ENCODE measurements at places on chromosomes 3 and 15. TPM values are rescaled to one million over a fixed set of nuclear protein-coding genes. Genes with fewer than 3 reads are reported as not detected.

DNA sequence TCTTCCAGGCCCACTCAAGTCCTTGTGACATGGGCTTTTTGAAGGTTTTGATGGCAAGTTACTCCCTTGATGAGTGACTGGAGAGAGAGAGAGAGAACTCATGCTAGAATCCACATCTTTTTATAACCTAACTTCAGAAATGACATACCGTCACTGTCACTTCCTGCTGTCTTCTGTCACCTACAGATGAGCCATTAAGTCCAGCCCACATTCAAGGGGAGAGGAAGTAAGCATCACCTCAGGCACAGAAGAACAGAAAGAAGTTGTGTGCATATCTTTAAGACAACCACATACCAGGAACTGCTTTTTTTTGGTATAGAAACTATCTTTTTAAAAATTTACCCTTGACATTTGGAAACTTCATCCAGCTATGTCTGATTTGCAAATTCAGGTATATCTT lies 16.6 kb upstream of the TXNRD3 start:
- no peak overlapping the region for H3K27ac ChIP-seq
- H3K4me3 ChIP-seq = no peak overlapping the region
- H3K36me3 ChIP-seq = no peaks in the 10 kb centered on the region

DNA sequence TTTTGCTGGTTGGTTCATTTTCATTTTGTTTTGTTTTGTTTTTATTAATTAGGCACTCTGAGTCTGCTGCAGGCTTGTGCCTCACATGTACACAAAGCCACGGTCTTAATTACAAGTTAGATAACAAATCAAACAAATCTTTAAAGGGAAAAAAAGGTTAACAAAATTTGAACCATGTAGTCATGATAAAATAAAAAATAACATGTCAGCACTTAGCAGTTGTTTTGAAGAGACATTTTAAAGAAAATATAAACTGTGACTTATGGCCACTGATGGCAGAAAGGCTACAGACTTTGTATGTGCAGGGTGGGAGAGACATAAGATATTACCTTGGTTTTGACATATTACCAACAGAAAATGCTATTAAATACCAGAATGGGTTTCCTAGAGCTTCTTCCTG lies 1035.4 kb downstream of the TUSC7 start:
- H3K36me3 ChIP-seq = no peaks in the 10 kb centered on the region
- H3K4me3 ChIP-seq = no peak overlapping the region
- no peak for DNase-seq
- H3K27me3 ChIP-seq = no peaks in the 10 kb centered on the region
- no peaks in the 10 kb centered on the region for H3K4me1 ChIP-seq

Gene AGBL1
- not detected for total RNA-seq

GRCh38 chr3:58084166-58084565 lies 75.9 kb downstream of the FLNB start:
- H3K36me3 ChIP-seq = peaks cover 37% of the 10 kb centered on the region
- H3K4me3 ChIP-seq = no peak overlapping the region
- peaks cover 15% of the 10 kb centered on the region for H3K4me1 ChIP-seq
- no peak overlapping the region for H3K27ac ChIP-seq
- no peak for DNase-seq

DNA sequence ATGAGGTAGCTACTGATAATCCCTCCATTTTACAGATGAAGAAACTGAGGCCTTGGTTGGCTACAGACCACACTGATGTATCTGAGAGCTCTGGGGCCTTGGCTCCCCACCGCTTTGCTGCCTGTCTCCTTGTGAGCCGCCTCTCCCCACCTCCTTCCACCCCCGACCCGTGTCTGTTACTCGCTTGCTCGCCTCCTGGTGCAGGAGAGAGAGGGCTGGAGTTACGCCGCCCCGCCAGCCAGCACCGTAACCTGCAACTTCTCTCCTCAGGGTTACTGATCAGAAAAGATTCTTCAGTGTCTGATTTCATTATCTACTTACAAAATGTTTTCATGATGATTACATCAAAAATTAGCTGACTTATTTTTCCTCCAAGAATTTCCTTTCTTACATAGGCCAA lies 34.1 kb downstream of the TM2D3 start:
- peaks cover 11% of the 10 kb centered on the region for H3K4me1 ChIP-seq
- H3K4me3 ChIP-seq = no peak overlapping the region
- no peaks in the 10 kb centered on the region for H3K27me3 ChIP-seq
- peaks cover 11% of the 10 kb centered on the region for H3K36me3 ChIP-seq

DNA sequence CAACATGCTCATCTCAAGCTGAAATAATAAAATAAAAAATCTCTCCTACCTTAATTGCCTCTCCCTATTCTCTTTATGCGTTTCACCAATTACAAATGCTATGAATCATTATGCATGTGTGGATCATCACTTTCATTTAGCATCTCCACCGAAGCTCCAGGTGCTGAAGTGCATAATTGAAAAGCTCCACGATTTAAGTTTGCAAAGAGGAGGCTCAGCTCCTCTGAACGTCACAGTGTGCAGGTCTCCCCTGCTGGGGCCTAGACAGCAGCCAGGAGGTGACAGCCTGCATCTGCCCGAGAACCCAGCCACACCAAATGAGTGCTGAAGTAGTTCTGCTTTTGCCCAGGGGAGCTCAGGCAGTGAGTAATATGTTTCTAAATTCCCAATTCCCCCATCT lies 60.5 kb upstream of the GLCE start:
- no peaks in the 10 kb centered on the region for H3K27me3 ChIP-seq
- H3K4me3 ChIP-seq = no peak overlapping the region

GRCh38 chr3:48896936-48897335 lies 1.7 kb downstream of the SLC25A20 start:
- H3K27ac ChIP-seq = peak overlapping the region; percentile 79
- peaks cover 22% of the 10 kb centered on the region for H3K4me1 ChIP-seq
- H3K4me3 ChIP-seq = no peak overlapping the region
- DNase-seq = peak; percentile 21

Gene TJP1
- total RNA-seq = 107 TPM

Gene ETFA
- 168 TPM for total RNA-seq

Measured in stomach (tissue), 19 donors.